ENCODE measurements at places on chromosomes 5 and 9. TPM values are rescaled to one million over a fixed set of nuclear protein-coding genes. Genes with fewer than 3 reads are reported as not detected.

DNA sequence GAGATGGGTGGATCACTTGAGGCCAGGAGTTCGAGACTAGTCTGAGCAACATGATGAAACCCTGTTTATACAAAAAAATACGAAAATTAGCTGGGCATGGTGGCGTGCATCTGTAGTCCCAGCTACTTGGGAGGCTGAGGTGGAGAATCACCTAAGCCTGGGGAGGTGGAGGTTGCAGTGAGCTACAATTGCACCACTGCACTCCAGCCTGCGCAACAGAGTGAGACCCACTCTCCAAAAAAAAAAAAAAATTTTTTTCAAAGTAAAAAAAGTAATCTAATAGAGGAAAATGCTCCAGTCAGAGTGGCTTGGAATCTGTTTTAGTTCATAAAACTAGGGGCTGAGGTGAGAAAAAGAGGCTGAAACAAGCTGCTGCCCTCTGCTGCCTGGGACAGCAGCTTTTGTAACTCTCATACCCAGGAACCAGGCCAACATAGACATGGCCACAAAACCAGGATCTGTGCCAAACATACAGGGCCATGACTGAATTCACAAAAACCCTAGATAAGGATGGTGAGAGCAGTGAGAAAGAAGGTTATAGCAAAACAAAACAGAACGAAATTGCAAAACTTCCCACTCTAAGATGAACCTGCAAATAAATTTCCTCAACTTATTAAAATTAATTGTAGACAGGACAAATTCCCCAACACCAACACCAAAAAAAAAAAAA, 13.1 kb upstream of the DCAF12 start:
- no peak for DNase-seq

- no peak for DNase-seq
These were observed 243.0 kb upstream of the SLC24A2 start for GRCh38 chr9:20031836-20032235.

ZNF883 gene
- polyA plus RNA-seq: 12.1 TPM

SPINK6 gene
- polyA plus RNA-seq: not detected

SCAMP1 gene
- 63.7 TPM for polyA plus RNA-seq

All from right renal cortex interstitium (tissue), 3 donors.